ENCODE measurements at places on chromosomes 5 and 9.

- DNase-seq: no peak
These were observed 52.4 kb downstream of the DMRT1 start for GRCh38 chr9:893843-894420.

- no peak for DNase-seq
These were observed 23.5 kb downstream of the WHRN start for GRCh38 chr9:114481789-114482188.

- peak; percentile 96 for DNase-seq
These were observed at the start of gene SMAD5 for GRCh38 chr5:136132557-136133221. TSS of gene SMAD5 (plus strand) at chr5:136132845. CDS start at chr5:136153761, 20,916 bp downstream.

GRCh38 chr5:17951392-17952169, 317.3 kb downstream of the TAF11L14 start:
- DNase-seq: no peak

DNA sequence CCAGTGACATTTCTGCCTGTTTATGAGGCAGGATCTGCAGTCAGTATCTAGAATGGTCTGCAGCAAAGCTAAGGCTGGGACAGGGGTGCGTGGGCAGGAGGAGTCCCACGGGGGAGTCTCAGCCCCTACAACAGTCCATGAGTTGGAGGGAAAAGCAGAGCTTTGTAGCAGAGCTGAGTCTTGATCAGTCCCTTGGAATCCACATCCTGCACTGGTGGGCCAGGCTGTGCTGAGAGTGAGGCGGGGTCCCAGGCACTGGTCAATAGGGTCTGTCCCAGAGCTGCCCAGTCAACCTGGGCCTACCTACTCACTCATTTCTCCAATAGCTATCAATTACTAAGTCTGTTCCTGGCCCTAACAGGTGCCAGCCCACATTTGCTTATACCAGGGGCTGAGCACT, 5.9 kb downstream of the ACSL6 start:
- no peak for DNase-seq

- no peak for DNase-seq
These were observed 34.7 kb downstream of the PSIP1 start for GRCh38 chr9:15475923-15476536.

- DNase-seq: no peak
These were observed 394.6 kb downstream of the ELAVL2 start for GRCh38 chr9:23431459-23431858.

DNA sequence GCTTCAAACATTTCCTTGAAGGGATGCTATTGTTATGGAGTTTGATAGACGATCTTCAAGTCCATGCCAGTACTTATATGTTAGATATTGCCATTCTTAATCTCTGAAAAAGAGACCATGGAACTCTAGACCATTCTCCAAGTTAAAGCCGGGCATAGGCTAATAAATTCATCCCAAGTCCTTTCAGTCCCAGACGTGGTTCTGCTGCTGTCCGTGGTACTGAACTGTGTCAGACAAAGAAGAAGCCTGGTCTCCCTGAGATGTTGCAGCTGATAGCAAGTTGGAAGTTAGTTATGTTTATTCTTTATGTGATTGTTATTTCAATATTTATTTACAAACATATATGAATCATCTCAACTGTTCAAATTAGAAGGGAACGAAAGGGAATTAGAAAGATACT, 158.7 kb downstream of the NMUR2 start:
- no peak for DNase-seq

DNA sequence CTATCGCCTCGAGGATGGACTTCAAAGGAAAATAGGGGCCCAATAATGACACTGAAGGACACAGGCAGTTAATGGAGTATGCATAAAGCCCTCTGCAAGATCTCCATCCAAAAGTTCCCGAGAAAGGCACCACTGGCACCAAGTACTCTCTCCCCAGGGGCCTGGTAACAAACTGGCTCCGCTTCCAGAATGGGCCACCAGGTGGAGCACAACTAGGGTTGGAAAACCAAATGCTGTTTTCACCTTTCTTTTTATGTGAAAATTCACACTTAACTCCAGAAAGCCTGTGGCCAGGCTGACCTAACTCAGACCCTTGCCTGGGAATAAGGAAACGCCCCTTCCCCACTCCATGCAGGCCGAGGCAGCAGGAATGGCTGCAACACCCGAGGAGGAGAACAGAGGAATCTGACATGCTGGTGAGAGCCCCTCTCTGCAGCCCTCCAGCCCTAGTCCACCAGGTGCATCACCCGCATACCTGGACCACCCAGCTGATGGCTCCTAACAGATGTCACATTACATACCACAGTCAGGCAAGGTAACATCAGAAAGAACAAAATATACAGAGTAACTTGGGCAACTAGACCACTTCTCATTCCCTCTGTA, 42.8 kb downstream of the CAMSAP1 start:
- DNase-seq: peak; percentile 90

GRCh38 chr5:104241046-104241445, 678.5 kb upstream of the NUDT12 start:
- DNase-seq: peak; percentile 18

DNA sequence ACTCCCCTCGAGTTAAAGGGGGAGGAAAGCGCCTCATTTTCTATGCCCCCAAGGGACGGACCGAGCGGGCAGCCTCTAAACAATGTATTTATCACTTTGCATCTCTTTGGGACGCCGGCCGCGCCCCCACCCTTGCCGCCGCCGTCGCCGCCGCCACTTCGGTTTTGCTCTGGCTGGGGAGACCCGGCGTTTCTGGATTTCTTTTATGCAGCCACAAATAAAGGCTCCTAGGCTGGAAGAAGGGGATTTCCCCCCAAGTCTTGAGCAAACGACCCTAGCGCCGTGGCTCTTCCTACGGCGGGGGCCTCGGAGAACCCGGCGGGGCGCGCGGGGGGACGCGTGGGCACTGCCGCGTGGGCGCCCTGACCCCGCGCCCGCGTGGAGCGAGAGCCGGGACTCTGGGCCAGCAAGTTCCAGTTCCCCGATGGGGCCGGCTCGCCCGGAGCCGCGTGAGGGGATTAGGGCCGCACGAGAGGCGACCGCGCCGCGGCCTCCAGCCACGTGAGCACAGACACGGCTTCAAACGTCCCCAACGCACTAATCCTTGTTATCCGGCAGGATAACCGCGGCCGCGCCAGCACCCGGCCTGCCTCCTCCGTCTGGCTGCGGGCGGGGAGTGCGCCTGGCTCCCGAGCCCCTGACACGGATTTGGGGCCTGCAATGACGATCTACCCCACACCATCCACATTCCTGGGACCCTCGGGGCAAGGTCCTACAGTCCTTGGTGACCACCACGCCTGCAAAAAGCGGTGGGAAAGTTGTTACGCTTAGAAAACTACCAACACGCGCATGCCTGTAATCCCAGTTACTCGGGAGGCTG, 7.9 kb upstream of the NEUROG1 start:
- DNase-seq: no peak

GRCh38 chr5:159096243-159096923, 3.3 kb downstream of the EBF1 start:
- no peak for DNase-seq

GRCh38 chr9:14846871-14847311, 63.3 kb downstream of the FREM1 start:
- peak; percentile 19 for DNase-seq

DNA sequence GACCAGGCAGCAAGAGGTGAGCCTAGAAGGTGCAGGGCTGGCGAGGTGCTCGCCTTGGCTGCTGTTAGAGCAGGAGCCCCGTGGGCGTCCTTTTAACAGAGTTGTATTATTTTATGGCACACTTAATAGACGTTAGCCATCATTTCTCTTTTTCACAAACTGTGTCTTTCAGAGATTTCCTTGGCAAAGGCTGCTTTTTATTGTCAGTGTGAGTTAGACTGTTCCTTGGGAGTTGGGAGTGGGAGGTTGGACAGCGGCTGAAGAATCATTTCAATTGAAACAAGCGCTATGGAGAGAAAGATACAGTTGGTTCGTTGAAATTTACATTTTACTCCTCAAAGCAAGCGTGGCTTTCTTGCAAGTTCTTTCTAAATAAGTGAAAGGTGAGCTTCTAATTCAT, 133.2 kb downstream of the TRIO start:
- no peak for DNase-seq

GRCh38 chr5:151079838-151080612, 809 bp downstream of the TNIP1 start:
- DNase-seq: no peak

- DNase-seq: no peak
These were observed 6.0 kb downstream of the LRRC8A start for GRCh38 chr9:128887914-128888350.

GRCh38 chr9:114371973-114372917, 15.5 kb downstream of the AKNA start:
- DNase-seq: no peak

GRCh38 chr9:77456829-77457437, 191.2 kb downstream of the GNA14 start:
- peak; percentile 82 for DNase-seq

DNA sequence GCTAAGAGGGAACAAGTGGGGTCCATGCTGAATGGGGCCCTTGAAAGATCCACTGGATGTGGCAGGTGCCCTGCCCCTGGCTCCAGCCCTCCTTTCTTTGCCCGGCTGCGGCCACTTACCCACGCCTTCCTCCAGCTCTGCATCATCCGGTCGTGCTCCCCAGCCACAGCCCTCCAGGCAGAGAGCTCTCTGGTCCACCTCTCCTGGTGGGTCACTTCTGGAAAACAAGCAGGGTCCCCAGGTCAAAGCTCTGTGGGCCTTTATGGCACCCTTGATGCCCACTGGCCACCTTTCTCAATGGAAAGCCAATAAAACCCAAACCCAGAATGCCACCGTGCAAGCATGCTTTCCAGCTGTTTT, 45.0 kb downstream of the SECISBP2 start:
- DNase-seq: no peak

DNA sequence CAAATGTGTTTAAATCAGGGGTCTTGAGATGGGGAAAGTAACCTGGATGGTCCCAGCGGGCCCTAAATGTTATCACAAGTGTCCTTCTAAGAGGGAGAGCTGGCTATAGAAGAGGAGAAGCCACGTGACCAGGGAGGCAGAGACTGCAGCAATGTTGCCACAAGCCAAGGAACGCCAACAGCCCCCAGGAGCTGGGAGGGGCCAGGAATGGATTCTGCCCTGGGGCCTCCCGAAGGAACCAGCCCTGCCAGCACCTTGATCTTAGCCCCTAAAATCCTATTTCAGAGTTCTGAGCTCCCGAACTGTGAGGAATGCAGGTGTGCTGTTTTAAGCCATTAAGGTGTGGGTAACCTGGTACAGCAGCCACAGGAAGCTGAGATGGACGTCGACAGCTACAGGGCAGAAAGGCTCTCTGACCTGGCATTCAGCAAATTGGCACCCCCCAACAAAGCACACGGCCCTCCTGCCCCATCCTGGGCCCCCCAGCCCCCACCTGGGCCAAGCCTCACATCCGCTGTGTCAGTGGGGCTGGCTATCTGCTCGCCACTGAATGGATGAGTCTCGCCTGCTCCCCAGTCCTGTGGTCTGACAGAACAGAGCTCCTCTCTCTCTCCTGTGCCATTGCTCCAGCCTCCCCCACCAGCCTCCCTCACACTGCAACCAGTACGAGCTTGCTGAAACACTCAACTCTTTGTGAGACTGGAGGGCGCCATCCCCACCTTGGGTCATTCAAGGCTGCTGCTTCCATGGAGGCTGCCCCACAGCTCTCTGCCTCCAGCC, 78.8 kb downstream of the ADAMTS2 start:
- peak; percentile 39 for DNase-seq

DNA sequence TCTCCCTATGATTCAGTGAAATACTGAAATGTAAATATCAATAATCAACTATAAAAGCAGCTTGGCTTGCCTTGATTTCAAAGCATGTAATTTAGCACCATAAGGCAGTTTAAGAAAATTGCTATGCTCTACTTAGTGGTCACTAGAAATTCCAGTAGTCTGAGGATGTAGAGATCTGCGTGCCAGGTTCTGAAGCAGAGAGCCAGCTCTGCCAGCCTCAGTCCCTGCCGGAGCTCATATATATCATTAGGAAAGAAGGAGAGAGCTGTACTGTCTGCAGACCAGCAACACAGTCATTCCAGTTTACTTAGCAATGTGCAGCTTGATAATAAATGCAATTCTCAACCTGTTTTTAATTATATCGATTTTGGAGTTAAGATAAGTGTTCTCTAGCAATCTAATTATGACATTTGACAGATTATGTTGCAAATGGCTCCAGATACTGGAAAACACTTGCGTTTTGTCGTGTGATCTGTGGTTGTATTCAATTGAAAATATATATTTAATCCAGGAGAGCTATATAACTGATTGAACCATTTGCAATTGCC, 540.5 kb downstream of the CTNND2 start:
- no peak for DNase-seq

GRCh38 chr9:127531676-127532075, 80.4 kb downstream of the LRSAM1 start:
- no peak for DNase-seq

GRCh38 chr5:77024490-77024889, 5.7 kb upstream of the AGGF1 start:
- no peak for DNase-seq

- DNase-seq: no peak
These were observed 57.7 kb downstream of the RETREG1 start for GRCh38 chr5:16558984-16559629.

- DNase-seq: no peak
These were observed 38.4 kb downstream of the CDKL3 start for GRCh38 chr5:134328619-134329018.
